ENCODE measurements at places on chromosomes 7 and 10.

DNA sequence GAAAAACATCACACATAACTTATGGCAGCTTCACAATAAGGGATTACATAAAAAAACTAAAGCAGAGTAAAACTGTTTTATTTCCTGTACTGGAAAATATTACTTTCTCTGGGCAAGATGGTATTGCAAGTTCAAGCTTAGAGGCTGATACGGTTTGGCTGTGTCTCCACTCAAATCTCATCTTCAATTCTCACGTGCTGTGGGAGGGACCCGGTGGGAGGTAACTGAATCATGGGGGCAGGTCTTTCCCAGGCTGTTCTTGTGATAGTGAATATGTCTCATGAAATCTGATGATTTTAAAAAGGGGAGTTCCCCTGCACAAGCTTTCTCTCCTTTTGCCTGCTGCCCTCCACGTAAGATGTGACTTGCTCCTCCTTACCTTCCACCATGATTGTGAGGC is 5.1 kb upstream of the LRRC27 start:
- no peak for DNase-seq

GRCh38 chr10:59434463-59435321 is 72.3 kb upstream of the FAM13C start:
- peak; percentile 25 for DNase-seq

GRCh38 chr10:31000071-31000782 is 31.4 kb downstream of the ZNF438 start:
- no peak for DNase-seq

DNA sequence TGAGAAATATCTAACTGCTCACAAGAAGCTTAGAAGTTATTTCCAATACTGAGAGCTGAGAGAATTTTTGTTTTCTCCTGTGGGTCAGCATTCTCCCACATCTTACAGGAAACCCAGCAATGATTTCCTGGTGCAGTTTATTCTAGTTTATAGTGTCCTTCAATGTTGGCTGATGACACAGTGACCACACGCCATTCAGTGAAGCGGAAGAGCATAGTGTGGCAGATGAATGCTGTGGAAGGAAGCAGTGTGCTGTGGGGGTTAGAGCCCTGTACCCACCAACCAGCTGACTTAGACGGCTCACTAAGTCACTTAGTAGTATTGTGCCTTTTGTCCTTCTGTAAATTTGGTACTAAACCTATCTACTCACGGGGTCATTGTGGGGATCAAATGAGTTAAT is 1.4 kb upstream of the TMEM26 start:
- DNase-seq, result no peak

GRCh38 chr7:149701495-149702240 is 71.7 kb downstream of the ZNF467 start:
- DNase-seq, result no peak

GRCh38 chr10:68870061-68870460 is 31.1 kb upstream of the DDX50 start:
- peak; percentile 4 for DNase-seq

GRCh38 chr10:120606051-120606764 is 149.2 kb downstream of the PLPP4 start:
- no peak for DNase-seq

- DNase-seq, result peak; percentile 36
These were observed 113.0 kb downstream of the EXOC4 start for GRCh38 chr7:133365917-133366316.

- no peak for DNase-seq
These were observed 256.9 kb downstream of the WDR11 start for GRCh38 chr10:121108051-121108450.

- no peak for DNase-seq
These were observed 114.1 kb downstream of the CPED1 start for GRCh38 chr7:121102619-121103018.

DNA sequence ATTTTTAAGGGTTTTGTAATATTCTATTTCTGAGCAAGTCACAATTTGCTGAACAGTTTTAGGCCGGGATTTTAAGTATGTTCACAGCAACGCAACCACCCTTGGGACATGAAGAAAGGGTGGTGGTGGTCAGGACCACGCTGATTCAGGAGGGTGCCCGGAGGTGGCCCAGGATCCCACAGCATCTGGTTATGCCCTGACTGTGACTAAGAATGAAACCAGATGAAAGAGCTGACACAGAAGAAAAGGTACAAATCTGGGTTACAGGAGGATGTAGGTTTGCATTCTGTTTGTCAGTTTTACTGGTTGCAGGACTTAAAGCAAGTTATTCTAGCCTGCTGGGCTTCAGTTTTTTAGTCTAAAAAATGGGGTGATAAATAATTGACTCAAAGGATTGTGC is 279.7 kb downstream of the CCSER2 start:
- no peak for DNase-seq

- peak; percentile 70 for DNase-seq
These were observed 154.1 kb downstream of the DGKB start for GRCh38 chr7:14748461-14748860.

- DNase-seq, result peak; percentile 9
These were observed 819 bp downstream of the HYCC1 start for GRCh38 chr7:23012908-23013714.

DNA sequence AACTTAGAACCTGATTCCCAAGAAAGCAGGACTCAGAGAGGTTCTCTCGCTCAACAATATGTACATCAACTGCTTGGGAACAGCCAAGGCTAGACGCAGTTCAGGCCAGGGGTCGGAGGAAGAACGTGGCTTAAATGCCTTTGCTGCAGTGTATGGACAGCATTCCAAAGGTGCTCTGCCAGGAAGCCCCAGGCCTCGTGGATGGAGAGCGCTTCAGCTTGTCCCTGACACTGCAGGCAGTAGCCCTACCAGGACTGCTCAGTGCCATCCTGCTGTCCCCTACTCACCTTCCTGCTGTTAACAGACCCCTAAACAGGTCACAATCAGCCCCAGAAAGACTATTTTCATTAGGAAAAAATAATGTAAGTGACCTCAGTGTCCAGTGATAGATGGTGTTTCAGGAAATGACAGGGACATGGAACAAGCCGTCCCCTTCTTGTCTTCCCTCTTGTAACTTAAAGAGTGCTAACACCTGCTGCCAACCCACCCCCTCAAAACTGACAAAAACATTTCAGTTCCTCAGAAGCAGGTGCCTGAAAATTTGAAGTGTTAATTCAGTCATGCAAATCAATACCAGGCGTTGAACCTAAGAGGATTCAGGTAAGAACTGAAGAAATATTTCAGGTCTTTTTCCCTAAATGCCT is 16.5 kb downstream of the CREB3L2 start:
- no peak for DNase-seq

DNA sequence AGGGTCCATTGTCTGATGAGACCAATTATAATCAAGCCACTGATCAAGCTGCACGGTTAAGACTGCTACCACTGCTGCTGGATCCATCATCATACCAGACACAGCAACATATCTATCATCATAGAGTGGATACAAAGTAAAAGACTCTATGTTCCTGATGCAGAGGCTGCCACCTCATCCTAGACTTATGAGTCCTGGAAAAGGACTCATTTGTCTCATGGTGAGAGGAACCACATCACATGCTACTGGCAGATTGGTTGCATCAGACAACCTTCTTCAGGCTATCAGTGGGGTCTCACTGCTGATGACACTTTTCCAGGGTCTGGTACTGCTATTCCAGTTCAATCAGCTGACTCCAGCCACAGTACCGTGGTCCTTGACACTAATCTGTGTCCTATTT is 79.0 kb downstream of the ABI1 start:
- DNase-seq, result peak; percentile 50

DNA sequence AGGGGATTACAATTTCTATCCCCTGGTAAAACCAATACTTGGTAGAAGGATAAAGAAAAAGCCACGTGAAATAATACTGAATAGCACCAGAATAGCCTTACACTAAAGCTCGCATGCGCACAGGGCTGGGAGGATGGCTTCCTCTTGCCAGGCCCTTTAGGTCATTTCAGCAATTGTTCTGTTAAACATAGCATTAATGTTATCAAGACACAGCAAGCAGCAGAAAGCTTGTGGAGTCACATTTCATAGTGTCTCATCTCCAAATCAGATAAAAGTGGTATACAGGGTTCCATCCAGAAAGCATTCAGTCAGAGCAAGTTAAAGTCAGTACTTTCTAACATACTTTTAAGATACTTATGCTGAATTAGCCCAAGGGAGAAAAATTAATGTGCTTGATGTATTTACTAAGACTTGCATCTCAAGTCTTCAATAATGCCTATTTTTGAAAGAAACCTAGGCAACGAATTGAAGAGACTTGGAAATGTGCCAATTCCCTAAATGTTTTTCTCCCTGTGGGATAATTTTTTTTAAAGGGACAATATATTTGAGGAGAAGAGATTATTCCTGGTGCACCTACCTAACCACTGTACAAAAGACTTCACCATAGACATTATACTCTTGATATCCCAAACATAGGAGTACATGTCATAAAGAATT is 14.3 kb upstream of the NPM3 start:
- no peak for DNase-seq

DNA sequence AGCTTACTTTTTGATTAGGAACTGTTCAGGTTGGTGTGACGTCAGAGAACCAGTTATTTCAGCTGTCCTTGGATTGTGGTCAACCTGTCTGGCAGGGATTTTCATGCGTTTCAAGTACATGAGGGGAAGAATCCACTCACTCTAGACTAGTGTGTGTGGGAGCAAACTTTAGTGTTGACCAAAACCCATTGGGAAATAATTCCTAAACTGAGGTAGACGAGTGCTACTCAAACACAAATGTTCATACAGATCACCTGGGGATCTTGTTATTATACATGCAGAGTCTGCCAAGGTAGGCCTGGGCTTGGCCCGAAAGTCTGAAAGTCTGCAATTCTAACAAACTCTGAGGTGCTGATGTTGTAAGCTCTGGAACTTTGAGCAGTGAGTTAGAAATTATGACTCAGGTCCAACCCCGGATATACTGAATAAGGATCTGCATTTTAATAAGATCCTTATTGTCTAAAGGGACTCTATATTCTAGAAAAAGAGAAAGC is 111.1 kb upstream of the CREB5 start:
- peak; percentile 45 for DNase-seq

- no peak for DNase-seq
These were observed 153.8 kb upstream of the AKR1E2 start for GRCh38 chr10:4672201-4672600.

DNA sequence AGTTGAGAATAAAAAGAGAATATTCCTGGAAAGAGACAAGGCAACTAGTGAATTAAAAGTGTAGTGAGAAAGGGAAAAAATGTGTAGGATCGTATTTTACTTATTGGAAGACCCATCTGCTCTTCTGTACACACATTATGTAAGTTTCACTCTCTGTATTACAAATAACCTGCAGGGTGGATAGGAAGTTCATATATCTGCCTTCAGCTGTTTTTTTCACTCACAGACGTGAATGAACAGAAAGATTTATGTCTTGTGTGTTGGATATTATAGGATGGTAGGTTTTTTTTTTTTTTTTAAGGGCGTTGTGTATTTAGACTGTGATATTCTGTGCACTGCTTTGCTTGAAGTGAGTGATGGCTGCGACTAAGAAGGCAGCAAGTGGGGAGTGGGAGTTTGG is 266.5 kb downstream of the AUTS2 start:
- DNase-seq, result no peak

GRCh38 chr10:74344306-74344705 is 193.3 kb downstream of the ADK start:
- DNase-seq, result no peak

- DNase-seq, result no peak
These were observed 27.0 kb downstream of the MMD2 start for GRCh38 chr7:4931943-4932342.

DNA sequence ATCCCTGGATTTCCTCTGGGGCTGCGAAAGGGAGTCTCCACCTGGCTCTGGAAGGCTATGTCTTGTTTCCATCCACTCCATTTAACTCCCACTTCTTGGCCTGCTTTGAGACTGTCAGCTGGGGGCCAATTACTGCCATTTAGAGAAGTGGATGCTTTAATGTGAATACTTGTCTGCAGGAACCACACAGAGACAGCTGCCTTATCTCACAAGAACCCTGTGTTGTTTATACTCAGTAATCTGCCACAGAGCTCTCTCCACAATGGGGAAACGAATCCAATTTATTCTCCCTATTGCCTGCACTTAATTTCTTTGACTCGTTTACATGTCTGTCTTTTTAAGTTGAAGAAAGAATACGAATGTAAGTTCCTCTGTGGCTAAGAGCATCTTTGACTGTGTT is 787.0 kb upstream of the C7orf33 start:
- DNase-seq, result no peak
